ENCODE measurements at places on chromosomes 11 and 22. TPM values are rescaled to one million over a fixed set of nuclear protein-coding genes. Genes with fewer than 3 reads are reported as not detected.

The APOL4 gene
- total RNA-seq = not detected

The LGALS1 gene
- 245 TPM for total RNA-seq

The BET1L gene
- total RNA-seq = 42.0 TPM

The DNAJB13 gene
- total RNA-seq = 0.64 TPM

- peak overlapping the region; percentile 37 for H3K4me3 ChIP-seq
- peak overlapping the region; percentile 70 for H3K27ac ChIP-seq
Observed at GRCh38 chr22:37623075-37624016, 14.7 kb downstream of the GGA1 start.

GRCh38 chr22:40826984-40827741 is 8.0 kb upstream of the SLC25A17 start:
- no peak for DNase-seq
- H3K27me3 ChIP-seq = no peaks in the 10 kb centered on the region
- H3K4me1 ChIP-seq = no peaks in the 10 kb centered on the region
- H3K4me3 ChIP-seq = no peak overlapping the region
- H3K36me3 ChIP-seq = peaks cover 25% of the 10 kb centered on the region
- H3K27ac ChIP-seq = no peak overlapping the region

- no peaks in the 10 kb centered on the region for H3K4me1 ChIP-seq
- no peak overlapping the region for H3K27ac ChIP-seq
- H3K36me3 ChIP-seq = no peaks in the 10 kb centered on the region
- no peak for DNase-seq
- H3K27me3 ChIP-seq = no peaks in the 10 kb centered on the region
- no peak overlapping the region for H3K4me3 ChIP-seq
Observed at GRCh38 chr11:69492201-69492991, 10.9 kb downstream of the LINC01488 start.

GRCh38 chr11:74612877-74613276 is 20.5 kb downstream of the POLD3 start:
- H3K4me1 ChIP-seq = no peaks in the 10 kb centered on the region
- H3K27ac ChIP-seq = no peak overlapping the region
- no peak for DNase-seq
- peaks cover 17% of the 10 kb centered on the region for H3K36me3 ChIP-seq
- H3K4me3 ChIP-seq = no peak overlapping the region
- H3K27me3 ChIP-seq = no peaks in the 10 kb centered on the region

- no peak for DNase-seq
- H3K4me3 ChIP-seq = no peak overlapping the region
Observed at GRCh38 chr11:12755510-12756453, 81.6 kb downstream of the TEAD1 start.

GRCh38 chr11:78907636-78908035 is 333.0 kb upstream of the NARS2 start:
- no peak overlapping the region for H3K4me3 ChIP-seq
- H3K4me1 ChIP-seq = no peaks in the 10 kb centered on the region
- no peak overlapping the region for H3K27ac ChIP-seq
- no peak for DNase-seq
- H3K27me3 ChIP-seq = no peaks in the 10 kb centered on the region

DNA sequence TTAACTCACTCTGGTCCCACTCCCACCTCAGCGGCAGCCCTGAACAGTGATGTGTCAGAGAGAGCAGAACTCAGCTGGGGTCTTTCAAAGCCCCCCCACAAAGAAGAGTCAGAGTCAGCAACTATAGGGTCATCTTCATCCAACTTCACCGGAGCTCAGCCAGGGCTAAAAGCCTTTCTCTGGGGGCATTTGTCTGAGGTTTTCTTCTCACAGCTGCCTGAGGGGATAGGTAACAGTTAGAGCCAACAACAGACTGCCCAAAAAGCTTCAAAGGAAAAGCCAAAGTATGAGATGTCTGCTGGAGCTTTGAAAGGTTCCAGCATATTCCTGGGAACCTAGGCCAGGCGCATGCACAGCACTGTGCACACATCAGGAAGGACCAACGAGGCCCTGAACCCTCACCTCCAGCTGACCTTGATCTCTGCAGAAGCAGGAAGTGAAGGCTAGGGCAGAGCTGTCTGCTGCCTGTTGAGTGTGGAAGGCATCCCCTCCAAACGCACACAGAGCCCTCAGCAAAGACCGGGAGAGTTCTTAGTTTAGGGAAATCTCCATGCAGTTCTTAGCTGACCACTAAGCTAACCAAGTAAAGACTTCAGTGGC is 28.1 kb upstream of the COMT start:
- H3K4me3 ChIP-seq = no peak overlapping the region
- H3K27ac ChIP-seq = no peak overlapping the region
- peaks cover 6% of the 10 kb centered on the region for H3K4me1 ChIP-seq
- H3K36me3 ChIP-seq = peaks cover 16% of the 10 kb centered on the region
- DNase-seq = no peak
